ENCODE measurements at places on chromosomes 6 and 20. TPM values are rescaled to one million over a fixed set of nuclear protein-coding genes. Genes with fewer than 3 reads are reported as not detected.

DNA sequence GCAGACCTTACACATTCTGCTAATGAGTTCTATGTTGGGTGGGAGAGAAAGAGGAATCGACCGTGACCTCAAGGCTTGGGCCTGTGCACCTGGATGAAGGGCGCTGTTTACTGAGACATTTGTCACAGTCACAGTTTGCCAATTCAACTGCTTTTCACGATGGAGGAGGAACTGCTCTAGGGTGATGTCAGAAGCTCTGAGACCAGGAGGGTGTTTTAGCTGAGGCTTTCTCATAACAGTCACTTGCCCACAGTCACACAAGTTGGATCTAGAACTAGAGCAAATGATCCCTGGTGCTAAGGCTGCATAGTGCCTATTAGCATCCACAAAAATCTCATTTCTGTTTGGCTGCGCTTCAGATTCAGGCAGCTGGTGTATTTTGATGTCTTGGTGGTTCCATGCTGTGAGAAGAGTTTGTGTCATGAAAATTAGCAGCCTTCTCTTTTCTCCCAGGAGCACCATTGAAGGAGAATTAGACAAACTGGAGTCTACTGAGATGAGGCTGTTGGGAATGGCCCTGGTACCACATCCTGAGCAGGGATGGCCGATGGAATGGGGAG, 83.3 kb upstream of the TGM3 start:
- no peak for DNase-seq

DNA sequence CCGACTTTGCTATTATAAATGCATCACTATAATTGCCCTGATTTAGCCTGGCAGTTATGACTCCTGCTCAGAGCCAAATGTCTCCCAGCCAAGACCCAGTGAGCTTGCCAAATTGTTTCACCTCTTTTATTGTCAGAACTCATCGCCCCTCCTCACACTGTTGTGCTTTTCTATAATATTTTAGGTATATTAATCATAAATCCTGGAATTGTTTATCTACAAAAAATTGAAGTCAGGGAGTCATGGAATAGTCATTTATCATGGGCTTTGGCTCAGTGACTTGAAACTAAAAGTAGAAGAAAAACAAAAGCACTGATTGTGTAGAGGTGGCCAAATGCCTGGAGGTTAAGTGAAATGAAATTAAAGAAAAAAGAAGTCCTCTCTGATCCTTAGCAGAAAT, 85.6 kb downstream of the PFDN4 start:
- no peak for DNase-seq

DNA sequence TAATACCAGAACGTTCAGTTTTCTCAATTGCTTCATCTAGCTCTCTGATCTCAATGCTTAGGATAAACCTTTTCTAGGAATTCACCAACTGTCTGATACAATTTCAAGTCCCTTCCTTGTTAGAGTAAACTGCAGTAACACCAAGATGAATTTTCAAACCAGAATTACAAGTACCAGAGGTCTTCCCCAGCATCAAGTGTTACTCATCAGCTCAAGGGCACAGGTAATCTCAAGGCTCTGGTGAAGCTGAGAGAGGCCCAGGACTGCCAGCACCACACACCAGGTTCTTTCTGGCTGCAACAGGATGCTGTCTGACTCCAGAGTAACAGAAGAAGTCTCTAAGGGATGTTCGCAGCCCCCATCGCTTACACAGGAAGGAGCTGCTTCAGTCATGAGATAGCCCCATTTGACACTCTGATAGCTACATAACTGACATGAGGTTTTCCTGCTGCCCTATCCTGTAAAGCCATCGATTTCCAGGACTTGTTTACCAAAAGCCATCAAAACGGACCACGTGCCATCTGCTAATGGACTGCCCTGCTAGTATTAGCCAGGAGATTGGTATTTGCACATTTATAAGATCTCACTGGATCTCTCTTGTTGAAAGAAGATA, 549.4 kb downstream of the UTRN start:
- no peak for DNase-seq

The VGLL2 gene
- not detected for total RNA-seq

DNA sequence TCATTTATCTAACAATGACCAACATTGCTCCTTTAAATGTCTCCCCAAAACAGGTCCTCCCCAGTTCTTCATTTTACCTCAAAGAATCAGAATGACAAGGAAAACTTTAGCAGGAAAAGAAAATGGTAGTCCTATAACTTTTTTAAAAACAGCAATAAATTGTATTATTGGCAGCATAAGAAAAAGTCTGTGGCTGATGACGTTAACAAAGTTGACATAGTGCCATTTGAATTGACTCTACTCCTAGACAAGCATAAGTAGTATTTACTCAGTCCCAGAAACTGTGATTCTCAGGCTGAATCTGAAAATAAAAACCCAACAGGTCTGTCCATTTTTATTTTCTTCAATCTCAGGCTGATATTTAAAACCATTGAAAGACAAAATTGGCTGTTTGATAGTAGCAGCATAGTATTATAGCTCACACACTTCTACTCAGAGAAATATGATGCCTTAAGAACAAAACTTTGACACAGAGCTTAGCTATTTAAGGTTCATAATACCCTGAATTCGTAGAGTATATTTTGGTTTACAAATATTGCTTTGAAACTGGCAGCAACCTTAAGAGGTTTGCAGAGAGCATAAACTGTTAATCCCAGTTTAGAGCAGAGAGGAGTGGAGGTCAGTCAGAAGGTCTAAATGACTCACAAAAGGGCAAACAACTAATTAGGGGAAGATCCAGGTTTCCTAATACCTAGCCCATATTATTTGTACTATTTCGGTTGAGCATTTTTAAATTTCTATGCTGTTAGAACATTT, 35.0 kb upstream of the TENT5A start:
- no peak for DNase-seq

DNA sequence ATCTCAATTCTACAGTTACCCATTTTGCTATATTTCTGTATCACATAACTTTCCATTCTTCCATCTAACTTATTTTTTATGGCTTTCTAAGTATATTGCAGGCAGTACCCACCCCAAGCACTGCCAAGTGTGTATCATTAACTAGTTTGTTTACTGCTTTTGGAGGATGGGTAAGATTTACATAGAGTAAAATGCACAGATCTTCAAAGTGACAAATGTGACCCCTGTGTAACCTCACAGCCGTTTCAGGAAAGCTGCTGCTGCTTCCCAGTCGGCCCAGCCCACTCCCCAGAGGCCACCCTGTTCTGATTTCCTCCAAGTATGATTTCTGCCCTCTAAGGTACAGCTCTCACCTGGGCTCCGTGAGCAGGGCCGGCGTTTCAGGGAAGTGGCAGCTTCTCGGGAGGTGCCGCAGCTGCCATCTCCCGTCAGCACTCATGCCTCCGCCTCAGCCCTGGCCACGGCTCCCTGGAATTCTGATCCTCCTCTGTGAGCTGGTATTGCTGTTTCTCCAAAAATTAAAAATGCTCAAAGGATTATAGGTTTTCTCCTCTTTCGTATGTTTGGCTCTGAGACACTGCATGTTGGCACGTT, 15.0 kb upstream of the MAP1LC3A start:
- DNase-seq: no peak

DNA sequence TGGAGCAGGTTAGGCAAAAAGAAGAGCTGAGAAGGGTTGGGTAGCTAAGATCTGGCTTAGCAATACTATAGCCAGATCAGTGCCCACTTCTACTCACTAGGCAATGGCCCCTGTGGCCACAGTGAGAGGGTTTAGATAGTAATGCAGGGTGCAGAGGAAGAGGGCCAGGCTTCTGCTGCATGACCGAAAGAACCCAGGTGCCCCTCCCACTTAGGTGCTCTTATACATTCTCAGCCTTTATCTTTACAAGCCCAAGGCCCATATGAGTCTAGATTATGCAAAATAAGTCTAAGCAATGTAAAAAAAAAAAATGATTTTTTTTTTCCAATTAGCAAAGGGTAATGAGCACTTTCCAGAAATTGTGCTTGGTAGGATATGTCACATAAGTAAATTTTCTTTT, 171.3 kb downstream of the CD24 start:
- no peak for DNase-seq

DNA sequence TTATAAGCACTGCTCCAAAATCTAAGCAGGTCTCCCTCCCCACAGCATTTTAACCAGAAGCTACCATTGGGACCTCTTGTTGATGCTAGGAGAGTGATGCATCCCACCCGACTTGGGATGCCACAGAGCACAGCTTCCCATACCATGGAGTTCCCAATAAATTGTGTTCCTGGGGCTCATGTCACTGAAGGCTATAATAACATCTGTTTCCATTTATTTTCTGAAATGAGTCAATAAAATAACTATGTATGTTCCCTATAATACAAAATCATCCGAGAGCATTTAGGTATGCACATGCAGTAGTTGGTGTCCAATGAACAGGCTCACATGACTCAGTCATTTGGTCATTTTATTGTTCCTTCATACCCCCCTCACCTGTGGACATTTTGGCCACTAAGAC, 204.2 kb downstream of the TBC1D7 start:
- no peak for DNase-seq

DNA sequence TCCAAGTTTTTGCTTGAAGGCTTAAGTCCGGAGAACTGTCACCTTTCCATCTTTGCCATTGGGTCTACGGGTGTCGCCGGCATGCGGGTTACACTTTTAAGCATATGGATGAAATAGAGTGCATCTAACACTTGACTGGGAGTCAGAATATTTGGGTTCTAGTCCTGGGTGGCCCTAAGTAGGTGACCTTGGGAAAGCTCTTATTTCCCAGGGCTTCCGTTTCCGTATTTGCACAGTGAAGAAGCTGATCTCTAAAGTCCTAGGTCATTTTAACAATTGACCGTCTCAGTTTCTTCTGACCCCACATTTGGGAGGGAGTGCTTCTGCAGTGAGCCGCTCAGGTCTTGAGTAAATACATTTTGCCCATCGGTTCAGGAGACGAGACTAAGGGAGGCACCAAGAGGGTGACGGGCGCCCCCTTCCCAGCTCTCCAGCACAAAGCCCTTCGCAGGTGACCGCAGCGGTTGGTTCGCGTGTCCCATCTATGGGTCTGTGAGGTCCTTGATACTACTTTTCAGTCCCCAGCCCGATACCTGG, 651 bp upstream of the BLTP3A start:
- no peak for DNase-seq

- DNase-seq: no peak
Measured at GRCh38 chr6:6665555-6666243, 77.2 kb downstream of the LY86 start.
